Hematopoietic multipotent progenitor cell treated with erythropoietin and hydrocortisone succinate and interleukin-3 and kit ligand, for 4 days (in vitro differentiated cells): ENCODE measurements at places on chromosomes 7 and 10.
A peak's percentile ranks its signal among the peaks of the same experiment; 100 is the strongest.

DNA sequence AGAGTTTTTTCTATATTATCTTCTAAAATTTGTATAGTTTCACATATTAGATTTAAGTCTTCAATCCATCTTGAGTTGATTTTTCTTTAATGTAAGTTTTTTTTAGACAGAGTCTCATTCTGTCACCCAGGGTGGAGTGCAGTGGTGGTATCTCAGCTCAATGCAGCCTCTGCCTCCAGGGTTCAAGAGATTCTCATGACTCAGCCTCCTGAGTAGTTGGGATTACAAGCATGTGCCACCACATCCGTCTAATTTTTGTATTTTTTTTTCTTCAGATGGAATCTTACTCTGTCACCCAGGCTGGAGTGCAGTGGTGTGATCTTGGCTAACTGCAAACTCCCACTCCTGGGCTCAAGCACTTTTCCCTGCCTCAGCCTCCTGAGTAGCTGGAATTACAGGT, 143.4 kb upstream of the ZNF92 start:
- DNase-seq: no peak

DNA sequence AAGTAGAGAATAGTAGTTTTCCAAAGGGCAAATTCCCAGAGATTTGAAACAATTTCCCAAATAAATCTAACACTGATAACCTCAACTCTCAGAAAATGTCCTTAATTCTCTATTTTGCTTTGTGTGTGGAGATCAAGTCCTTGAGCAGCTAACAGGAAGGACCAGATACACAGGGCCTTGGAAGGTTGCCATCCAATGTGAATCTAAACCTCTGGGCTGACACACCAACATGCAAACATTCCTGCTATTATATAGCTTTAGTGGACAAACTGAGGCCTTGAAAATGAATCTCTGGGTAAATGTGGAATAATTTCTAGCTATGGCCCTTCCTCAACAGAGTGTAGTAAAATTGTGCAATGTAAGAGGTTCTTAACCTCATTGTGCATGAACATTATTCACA, 44.1 kb upstream of the PARD3 start:
- no peak for DNase-seq

- DNase-seq: peak; percentile 97
Measured at GRCh38 chr10:3803927-3804741, 19.1 kb upstream of the KLF6 start.

DNA sequence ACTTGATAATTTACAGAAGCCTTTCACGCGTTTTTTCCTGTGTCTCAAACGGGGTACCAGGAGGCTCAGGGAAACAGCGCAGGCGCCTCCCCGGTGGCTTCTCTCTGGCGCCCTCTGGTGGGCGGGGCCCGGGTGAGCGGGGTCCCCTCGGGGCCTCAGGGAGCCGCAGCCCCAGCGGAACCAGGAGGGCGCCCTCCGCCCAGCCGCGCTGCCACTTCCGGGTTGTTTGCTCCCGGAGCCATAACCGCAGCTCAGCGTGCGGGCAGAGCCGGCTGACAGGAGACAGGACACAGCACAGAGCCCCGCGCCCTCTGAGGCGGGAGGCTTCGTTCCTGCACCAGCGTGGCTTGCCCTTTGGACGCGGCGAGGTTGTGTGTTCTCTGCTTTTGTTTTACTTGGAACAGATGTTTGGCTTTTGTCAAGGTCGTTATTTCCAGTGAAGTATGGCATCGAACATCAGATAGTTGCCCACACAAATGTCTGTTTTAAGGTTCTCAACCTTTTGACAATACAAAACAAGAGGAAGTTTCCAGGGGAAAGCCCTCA, 6.9 kb upstream of the CYP2E1 start:
- DNase-seq: peak; percentile 91

DNA sequence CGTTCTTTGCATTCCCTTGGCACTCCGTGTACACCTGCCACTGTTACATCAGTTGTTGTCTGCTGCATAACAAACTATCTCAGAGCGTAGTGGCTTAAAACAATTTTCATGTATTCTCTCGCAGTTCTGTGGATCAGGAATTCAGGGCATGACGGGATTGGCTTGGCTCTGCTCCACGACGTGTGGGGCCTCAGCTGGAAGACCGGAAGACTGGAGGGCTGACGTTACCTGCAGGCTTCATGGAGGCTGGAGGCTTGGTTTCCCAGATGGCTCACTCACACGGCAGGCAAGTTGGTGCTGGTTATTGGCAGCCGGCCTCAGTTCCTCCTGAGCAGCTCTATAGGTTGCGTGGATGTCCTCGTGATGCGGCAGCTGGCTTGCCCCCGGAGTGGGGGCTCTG, 25.5 kb downstream of the NYAP1 start:
- DNase-seq: no peak

DNA sequence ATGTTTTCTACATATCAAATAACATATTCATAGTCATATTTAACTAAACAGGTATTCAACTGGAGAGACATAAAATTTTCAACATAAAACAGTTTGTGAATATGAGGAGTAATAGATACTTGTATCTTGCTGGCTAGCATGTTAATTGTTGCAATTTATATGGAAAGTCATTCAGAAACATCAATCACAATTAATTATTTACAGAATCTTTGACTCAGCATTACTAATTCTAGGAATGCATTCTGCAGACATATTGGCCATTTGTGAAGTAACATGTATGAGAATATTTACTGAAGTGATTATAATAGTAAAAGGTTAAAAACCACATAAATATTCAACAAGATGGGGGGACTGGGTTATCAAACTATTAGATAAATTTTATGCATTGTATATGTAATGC, 203.7 kb downstream of the TSPAN12 start:
- no peak for DNase-seq

GRCh38 chr10:58322072-58322834, 12.6 kb upstream of the UBE2D1 start:
- peak; percentile 88 for DNase-seq

DNA sequence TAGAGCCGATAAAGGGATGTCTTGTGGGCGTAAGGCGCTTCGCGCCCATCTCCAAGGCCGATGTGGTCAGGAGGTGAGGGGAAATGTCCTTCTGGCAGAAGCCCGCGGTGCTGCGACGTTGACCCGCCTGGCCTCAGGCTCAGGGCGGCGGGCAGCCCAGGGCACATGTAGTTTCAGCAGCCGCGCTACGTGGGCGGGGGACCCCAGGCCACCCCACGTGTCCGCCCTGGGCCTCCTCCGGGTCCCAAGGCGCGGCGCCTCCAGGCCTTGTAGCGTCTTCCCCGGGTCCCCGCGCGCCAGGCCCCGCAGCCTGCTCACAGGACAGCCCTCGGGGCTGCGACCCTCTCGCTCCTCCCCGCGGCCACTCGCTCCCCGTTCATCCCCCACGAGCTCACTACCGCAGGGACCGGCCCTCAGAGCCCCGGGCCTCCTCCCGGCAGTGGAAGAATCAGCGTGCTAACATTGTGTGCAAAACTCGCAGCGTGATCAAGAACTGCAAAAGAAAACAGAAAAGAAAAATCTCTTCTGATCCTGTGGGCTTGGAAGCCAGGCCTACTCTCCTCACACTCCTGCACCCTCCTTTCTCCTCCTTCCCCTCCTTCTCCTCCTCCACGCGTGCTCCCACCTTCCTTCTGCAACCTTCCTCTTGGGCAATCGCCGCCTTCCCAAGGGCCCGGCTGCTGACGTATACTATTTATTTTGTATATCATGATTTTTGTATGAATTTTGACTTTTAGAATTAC, 4.4 kb upstream of the TBX20 start:
- DNase-seq: no peak

- no peak for DNase-seq
Measured at GRCh38 chr10:115657161-115657860, 564.1 kb downstream of the ATRNL1 start.

DNA sequence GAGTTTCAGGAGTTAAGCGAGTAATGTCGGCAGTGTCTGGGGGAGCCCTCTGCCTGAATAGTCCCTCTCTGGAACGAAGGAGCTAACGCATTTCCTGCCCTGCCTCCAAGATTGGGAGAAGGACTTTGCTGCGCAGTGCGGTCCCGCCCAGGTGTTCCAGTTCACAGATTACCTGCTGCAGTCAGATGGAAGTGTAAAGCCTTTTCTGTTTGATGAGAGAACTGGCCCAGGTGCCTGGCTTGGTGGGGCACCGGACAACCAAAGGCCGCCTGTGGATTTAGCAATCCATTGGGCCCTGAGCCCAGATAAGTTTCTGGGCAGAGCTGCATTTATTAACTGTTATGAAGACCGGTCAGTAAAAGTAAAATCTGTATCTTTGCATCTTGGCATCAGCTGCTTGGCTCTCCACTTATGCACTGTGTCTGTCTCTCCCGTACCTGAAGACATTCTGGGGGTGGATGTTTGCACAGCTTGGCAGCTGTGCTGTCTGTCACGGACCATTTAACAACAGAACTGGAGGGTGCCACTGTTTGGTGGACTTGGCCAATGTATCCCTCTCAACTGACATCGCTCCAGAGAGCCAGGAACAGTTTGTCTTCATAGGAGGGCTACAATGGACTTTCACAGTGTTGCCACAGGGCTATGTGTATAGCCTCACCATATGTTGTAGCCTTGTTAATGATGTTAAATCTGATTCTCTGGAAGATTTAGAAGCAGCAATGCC, 654.7 kb upstream of the ZWINT start:
- DNase-seq: no peak

DNA sequence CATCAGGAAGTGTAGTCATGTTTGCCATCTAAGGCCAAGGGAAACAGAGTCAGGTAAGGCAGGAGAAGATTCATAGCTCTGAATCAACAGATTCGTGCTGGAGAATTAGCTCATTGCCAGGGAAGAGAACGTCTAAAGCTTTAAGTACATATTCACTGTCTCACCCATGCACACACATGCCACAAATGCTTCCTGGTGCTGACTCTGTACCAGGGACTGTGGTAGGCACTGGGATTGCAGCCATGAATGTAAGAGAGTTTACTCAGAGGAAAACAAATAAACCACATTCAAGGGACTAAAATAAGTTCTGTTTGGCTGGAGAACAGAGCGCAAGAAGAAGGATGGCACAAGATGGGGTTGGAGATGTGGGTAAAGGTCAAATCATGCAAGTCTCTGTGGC, 89.8 kb upstream of the HPS1 start:
- no peak for DNase-seq

DNA sequence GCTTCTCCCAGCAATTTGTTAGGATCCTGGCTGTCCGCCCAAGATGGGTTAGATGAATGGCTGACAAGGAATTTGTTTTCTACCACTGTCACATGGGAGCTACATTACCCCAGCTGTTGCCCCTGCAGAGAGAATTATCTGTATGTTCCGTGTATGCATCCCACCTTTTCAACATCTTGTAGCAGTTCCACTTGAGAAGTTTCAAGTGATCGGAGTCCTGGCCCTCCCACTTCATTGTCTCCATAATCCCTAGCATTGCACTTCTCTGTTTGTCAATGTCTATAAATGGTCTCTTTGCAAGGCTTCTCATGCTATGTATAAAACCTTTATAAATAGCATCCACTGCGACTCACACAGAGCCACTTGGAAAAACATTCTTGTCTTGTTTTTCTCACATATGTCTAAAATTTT, 972.5 kb downstream of the CNTNAP2 start:
- no peak for DNase-seq

GRCh38 chr10:102959360-102959759, 41.3 kb downstream of the CNNM2 start:
- DNase-seq: peak; percentile 58

DNA sequence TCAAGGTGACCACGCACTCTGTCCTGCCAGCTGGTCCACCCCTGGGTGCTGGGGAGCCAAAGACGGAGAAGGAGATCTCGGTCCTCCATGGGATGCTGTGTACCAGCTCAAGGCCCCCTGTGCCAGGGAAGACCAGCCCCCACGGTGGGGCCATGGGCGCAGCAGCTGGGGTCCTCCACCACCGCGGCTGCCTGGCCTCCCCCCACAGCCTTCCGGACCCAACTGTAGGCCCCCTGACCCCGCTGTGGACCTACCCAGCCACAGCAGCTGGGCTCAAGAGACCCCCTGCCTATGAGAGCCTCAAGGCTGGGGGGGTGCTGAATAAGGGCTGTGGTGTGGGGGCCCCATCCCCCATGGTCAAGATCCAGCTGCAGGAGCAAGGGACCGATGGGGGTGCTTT, 5.4 kb downstream of the NYAP1 start:
- DNase-seq: no peak

- no peak for DNase-seq
Measured at GRCh38 chr7:40866601-40867000, 731.8 kb downstream of the SUGCT start.

GRCh38 chr7:35448486-35448885, 194.6 kb upstream of the TBX20 start:
- no peak for DNase-seq

DNA sequence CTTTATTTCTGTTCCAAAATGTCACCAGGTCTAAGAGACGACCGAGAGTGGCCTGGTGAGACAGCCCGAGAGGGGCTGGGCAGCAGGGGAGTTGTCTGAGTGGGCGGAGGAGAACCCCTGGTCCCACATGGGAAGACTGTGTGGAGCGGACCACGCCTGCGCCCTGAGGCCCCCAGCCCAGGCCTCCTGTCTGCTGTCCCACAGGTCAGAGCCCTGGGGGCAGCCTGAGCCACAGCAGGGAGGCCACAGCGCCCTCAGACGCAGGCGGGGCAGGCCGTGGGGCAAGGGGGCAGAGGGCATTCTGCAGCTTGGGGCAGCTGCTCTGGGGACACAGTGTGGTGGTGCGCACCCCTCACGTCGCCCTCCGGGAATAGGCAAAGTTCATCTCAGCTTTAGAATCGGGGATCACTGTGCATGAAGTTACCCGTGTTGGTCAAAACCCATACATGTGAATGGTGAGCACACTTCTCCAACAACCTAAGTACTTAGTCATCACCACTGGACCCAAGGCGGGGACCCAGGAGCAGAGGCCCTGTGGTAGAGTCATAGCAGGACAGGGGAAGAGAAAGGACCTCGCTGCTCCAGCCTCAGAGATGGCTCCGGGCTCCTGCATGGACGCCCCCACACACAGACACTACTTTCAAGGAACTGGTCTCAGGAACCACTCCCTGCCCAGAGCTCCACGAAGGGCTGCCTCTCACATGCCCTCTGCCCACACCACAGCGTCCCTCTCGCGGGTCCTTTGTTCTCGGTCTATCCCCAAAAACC, 214.7 kb downstream of the ELFN1 start:
- DNase-seq: no peak

- no peak for DNase-seq
Measured at GRCh38 chr10:116247691-116248090, 25.3 kb downstream of the GFRA1 start.

DNA sequence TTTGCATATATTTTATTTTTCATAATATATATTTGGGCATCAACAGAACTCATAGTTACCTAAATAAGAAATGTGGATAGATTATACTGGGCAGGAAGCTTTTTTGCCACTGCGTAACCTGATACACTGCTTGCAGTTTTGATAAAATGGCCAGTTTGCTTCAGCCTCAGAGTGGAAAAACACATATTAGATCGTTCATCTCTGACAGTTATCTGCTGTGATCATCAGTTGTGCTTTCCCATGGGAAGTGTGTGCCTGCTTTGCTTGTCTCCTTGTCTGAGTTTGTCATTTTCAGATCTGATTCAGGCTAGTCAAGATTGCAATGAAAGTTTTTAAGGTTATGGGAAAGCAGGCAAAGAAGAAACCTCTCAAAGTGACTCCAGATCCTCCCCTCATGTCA, 54.0 kb downstream of the ADAM12 start:
- DNase-seq: no peak

GRCh38 chr7:44998153-44998871, 1.7 kb upstream of the CCM2 start:
- DNase-seq: peak; percentile 46
